Cortex of kidney (tissue), 1 donor: ENCODE measurements at places on chromosomes 3 and 15.

DNA sequence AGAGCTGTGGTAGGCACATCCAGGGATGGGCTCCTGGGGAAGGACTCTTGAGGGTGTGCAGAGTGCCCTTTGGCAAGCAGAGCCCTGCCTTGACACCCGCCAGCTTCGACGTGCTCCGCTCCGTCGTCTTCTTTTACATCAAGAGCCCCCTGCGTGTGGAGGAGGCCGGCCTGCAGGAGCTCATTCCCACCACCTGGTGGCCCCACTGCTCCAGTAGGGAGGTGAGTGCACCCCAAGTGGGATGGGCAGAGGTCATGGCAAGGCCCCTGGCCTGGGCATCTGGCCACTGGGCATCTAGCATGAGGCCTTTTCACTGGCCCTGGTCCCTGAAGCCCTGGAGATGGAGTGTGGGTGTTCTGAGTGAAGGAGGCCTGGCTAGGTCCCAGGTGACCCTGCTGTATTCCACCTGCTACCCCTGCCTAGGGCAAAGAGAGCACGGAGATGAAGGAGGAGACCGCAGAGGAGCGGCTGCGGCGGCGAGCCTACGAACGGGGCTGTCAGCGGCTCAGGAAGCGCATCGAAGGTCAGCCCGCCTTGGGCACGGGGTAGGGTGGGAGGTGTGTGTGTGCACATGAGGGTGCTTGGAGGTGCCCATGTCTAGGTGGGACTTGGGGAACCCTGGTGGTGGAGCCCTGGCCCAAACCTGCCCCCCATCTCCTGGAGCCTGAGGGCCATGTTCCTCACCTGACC, 12.2 kb downstream of the RNF123 start:
- DNase-seq, result no peak

DNA sequence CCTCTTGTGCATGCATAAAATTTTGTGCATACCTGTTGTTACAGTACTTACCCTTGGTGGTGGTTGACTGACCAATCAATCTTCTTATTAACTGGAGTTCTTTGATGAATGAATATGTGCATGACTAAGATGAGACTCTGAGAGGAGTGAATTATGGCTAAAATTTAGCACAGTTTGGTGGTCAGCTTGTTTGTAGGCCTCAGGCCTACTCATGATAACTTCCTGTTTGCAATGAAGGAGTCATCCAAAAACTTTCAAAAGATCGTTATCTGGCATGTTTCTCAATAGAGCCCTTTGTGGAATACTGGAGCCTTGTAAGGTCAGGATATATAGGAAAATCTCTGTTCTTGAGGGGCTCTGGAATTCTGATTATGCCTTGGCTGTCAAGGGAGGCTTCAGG, 66.5 kb downstream of the LEKR1 start:
- DNase-seq, result no peak

- DNase-seq, result no peak
Measured at GRCh38 chr3:52534281-52535183, 875 bp upstream of the NT5DC2 start.

DNA sequence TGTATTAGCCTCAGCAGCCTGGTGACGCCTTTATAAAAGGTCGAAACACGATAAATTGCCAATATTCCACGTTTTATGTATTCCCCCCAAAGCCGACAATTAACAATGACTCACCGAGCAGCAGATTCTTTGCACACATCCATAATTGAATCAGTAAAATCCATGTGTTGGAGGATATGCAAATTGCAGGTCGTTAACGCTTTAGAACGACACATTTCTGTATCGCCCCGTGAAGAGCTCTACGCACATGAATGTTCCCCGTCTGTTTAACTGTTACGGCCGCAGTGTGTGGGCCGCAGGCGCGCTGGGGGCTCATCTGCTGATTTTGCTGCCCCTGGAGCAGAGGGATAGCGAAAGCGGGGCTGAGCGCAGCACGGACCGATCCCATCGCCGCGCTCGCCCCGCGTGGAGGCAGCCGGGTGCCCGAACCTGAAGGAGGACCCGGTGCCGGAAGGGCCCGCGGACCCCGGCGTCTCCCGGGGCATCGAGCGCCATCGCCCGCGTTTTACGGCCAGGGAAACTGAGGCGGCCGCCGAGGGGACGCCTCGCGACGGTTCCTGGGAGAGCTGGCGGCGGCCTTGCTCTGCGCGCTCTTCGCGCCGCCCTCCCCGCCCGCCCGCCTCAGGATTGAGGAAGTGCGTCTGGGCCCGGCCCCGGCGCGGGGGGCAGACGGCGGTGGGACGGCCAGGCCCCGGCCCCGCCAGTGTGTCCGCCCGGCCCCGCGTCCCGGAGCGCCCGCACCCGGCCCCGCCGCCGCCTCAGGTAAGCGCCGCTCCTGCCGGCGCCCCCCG, at the start of gene LRRK1:
LRRK1 (plus strand) TSS at position 668 of the 791 bp plus-strand sequence. CDS start 5,276 bp downstream, outside the sequence.
- DNase-seq, result no peak

GRCh38 chr3:191919491-191920026, 458.6 kb downstream of the PYDC2 start:
- no peak for DNase-seq

GRCh38 chr15:43408789-43409188, 37.9 kb downstream of the TUBGCP4 start:
- DNase-seq, result no peak

- no peak for DNase-seq
Measured at GRCh38 chr15:92645051-92645631, 10.4 kb downstream of the FAM174B start.

- no peak for DNase-seq
Measured at GRCh38 chr15:42133886-42134502, 22.4 kb downstream of the PLA2G4F start.

DNA sequence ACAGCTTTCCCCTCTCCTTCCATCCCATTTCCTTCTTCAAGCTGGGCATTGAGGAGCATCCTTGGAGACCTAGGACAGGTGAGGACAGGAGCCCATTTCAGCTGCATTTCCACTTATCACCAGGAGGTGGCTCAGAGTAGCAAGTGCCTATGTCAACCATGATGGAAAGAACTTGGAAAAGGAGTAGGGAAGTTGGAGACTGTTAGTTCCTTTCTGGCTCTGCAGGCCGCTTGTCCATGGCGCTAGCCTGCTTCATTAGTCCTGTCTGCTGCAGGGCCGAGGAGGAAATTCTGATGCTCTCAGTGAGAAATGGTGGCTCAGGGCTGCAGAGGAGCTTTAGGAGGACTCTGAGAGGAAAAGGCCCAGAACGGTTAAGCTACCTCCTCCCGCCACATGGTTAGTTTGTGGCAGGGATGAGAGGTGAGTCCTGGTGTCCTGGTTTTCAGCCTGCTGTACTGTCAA, 7.0 kb upstream of the CD276 start:
- no peak for DNase-seq

- DNase-seq, result no peak
Measured at GRCh38 chr3:15477951-15478639, 43.4 kb downstream of the COLQ start.

DNA sequence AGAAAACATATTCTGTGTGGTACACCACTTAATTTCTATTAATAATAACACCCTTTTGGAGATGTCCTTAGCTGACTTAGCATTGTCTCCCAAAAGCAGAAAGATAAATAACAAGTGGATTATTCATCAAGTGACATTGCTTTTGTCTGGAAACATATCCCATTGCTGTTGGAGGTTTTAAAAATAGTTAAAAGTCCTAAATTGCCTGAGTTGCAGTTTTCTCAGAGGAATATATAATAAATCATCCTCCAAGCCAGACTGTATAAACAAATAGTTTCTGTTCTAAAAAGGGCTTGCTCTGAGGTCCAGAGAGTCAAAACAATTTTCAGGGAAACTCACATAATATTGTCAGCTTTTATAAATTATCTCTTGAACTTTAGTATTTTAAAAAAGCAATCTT, 60.4 kb upstream of the CD96 start:
- DNase-seq, result no peak

- no peak for DNase-seq
Measured at GRCh38 chr15:79314811-79315210, 3.9 kb downstream of the TMED3 start.

DNA sequence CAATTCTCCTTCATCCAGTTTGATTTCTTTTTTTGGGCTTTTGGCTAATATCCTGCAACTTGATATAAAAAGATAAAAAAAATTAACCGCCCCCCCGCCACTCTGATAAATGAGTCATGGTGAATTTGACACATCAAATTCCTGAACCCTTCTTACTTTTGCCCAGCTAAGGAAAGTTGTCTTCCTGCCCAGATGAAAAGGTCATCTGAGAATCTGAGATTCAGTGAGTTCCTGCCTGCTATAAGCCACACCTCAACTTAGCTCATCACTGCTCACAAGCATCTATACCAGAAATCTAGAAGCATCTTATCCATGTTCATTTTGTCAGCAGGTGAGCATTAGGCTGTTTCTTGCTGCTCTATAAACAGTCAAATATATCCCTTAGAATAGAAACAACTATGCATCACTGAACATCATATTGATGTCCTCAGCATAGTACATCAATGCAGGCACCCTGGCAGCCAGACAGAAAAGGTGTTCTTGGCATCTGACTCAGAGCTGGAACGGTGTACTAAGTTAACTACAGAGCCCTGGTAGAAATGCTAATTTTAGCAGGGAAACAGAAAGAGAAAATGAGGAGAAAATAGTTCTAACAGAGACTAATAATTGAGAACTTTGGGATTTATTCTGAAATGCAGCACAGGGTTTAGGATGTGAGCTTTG, 77.1 kb downstream of the SEMA6D start:
- DNase-seq, result no peak

- DNase-seq, result no peak
Measured at GRCh38 chr15:84836844-84837243, 19.7 kb downstream of the ALPK3 start.

- DNase-seq, result no peak
Measured at GRCh38 chr3:4019501-4019900, 220.3 kb downstream of the LRRN1 start.

DNA sequence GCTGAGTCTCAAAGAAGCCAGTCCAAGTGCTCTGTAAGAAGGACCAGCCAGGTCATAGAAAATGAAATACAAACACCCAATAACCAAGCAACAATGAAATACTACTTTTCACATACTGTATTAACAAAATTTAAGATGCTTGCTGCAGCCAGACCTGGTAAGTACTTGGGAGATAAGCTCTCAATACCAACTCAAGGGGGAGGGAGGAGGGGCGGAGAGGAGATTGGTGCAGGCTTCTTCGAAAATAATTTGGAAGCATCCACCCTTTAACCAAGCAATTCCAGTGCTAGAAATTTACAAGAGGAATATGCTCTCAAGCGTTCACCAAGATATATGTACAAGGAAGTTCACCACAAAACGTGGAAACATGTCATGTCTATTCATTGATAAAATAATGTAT, 7.6 kb upstream of the LRRC2 start:
- DNase-seq, result no peak

- DNase-seq, result no peak
Measured at GRCh38 chr15:32119694-32120330, 89.5 kb downstream of the CHRNA7 start.

DNA sequence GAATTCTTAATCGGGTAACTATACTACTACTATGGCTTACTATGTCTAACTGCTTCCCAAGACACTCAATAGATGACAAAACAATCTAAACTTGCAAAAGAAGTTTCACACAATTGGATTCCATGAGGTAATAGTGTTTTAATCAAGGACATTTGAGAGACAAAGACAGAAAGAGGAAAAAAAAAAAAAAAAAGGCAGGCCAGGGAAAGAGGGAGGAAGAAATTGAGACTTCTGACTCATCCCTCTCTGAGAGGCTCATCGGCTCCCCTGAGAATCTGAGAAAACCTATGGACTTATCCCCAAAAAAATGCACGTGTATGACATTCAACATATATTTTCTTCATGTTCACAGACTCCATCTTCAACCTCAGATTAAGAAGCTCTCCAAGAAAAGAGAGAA, 61.0 kb downstream of the SCAPER start:
- DNase-seq, result no peak

DNA sequence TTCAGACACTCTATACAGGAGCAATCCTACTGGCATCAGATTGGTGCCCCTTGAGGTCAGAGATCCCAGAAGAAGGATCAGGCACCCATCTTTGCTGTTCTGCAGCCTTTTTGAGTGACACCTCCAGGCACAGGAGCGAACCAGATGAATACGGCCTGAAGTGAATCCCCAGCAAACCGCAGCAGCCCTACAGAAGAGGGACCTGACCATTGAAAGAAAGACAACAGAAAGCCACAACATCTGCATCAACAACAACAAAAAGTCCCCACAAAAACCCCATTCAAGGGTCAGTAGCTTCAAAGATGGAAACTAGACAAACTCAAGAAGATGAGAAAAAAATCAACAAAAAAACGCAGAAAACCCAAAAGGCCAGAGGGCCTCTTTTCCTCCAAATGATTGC, 130.4 kb downstream of the PPM1L start:
- no peak for DNase-seq

- DNase-seq, result no peak
Measured at GRCh38 chr15:101435761-101436160, 53.7 kb downstream of the PCSK6 start.

DNA sequence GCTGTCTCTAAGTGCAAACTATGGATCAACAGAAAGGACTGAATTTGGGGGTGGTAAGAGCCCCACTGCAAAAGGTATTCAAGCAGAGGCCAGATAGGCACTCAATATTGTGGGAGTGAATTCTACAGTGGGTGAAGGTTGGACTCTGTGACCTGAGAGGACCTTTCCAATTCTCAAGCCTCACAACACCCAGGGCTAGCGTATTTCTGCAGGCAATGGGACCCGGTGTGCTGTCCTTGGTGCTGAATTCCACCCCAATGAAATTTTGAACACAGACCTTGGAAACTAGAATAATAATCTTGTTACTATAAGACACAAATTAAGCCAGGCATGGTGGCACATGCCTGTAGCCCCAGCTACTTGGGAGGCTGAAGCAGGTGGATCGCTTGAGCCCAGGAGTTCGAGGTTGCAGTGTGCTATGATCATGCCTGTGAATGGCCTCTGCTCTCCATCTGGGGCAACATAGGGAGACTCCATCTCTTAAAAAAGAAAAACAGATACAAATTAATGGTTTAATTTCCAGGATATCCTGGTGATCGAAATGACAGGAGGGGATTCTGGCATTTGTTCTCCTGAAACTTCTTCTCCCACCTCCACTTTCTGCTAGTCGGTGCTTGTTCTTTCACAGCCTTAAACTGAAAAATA, 135.4 kb downstream of the RAB11A start:
- DNase-seq, result no peak

DNA sequence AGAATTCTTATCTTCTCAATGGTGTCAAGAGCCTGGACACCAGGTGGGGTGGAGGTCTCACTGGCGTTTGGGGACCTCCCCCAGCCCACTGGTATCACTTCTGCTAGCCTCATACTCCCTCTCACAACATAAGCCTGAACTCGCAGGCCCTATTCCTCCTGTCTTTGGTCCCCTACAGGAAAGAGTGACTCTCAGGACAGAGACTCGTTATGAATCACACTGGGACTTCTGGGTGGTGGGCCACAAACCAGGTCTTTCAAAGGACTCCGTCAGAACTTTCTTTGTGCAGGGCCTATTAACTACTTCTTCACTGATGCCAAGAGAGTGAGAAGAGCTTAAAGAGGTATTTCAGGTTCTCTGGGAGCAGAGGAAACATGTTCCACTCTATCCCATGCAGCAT, 100.4 kb downstream of the WDR76 start:
- no peak for DNase-seq

DNA sequence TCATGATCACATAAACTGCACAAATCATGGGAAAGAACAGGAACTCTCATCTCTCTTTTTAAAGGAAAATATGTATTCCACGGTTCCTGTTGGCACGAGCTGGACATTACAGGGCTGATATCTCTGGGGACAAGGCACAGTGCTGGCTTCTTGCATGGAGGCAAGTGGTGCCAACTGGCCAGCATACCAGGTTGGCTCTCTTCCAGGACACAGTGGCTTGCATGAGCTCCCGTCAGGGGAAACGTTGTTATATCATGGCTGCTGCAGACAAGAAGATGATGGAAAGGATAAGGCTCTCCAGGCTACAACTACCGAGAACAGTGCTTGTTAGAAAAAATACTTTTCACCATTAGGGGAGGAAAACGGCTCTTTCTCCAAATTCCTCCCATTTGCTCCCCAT, 283.9 kb downstream of the RORA start:
- DNase-seq, result no peak
